GM12892 (cell line): ENCODE measurements at places on chromosomes 11 and 22.

DNA sequence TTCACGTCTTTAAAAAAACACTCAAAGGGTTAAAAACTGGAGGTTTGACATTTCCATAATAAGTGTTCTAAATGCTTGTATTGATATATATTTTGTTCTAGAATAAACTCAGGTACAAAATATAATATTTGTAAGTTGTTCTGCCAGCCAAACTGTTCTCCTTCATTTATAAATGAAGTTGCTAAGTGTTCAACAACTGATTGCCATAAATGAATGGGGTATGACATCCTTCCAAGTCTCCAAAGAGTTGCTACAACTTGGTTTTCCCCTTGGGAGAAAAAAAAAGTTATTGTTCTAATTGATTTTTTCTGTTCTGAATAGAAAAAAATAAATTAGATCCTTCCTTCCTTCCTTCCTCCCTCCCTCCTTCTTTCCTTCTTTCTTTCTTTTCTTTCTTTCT is 65.4 kb upstream of the BLID start:
- DNase-seq = no peak

DNA sequence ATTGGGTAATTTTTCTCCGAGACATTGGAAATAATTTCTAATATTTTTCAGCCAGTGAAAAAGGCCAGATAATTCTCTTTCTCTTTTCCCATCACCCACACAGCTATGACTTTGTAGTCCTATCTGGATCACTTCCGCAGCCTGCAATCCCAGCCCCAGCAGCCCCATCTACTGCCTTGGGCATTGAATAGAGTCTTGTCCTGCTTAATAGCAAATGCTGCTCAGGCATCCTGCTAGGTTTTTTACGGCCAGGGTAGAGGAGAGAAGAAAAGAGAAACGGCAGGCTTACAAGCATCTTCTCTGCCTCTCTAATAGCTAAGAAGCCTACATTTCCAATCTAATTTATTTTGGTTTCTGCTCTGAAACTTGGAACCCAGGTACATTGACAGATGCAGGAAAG is 154.3 kb upstream of the B3GAT1 start:
- no peak for DNase-seq

DNA sequence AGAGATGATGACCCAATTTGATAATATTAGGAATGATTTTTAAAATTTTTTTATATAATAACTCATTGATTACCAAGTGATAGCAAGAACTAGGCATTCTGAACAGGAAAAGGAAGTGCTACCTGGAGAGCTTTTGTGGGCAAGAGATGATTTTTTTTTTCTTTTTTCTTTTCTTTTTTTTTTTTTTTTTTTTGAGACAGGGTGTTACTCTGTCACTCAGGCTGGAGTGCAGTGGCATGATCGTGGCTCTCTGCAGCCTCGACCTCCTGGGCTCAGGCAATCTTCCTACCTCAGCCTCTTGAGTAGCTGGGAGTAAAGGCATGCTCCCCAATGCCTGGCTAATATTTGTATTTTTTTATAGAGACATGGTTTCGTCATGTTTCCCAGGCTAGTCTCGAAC is 40.4 kb downstream of the TNRC6B start:
- DNase-seq = no peak

- DNase-seq = peak; percentile 13
These were observed 772 bp downstream of the NAV2 start for GRCh38 chr11:19713196-19714021.

DNA sequence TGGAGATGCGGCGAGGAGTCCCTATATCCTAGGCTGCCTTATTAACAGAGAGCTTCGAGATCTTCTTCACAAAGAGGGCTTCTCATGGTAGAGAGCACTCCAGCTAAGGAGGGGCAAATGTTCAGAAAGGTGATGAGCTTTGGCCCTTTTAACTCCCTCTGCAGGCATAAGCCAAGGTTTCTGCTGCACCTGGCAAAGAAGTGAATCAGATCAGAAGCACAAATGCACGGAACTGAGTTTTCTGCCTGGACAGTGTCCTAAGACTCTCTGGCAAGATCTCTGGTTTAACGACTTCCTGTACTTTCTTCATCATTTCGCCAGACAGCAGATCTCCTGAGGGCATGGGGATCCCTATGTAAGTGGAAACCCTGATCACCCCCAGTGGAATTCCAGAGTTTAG is 37.2 kb downstream of the POU2AF3 start:
- no peak for DNase-seq
